Hindlimb muscle (tissue), 1 donor: ENCODE measurements at places on chromosomes 4 and X. TPM values are rescaled to one million over a fixed set of nuclear protein-coding genes. Genes with fewer than 3 reads are reported as not detected.

DNA sequence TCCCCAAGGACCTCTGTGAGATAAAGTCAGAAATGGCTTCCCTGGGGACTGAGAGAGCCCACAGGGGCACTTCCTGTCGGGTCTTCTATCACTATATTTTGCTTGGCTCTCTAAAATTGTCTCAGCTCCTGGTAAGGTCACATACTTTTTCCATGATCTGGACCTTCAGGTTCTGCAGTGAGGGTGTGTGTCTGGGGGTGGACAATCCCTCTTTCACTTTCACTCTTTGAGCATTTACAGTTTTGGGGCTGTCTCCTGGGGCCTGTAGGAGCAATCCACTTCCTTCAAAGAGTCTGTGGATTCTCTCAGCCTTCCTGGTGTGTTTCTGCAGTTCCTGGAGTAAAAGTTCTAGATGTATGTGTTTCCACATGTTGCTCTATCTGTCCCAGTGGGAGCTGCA, 335.7 kb downstream of the FSTL5 start:
- no peak for DNase-seq

- DNase-seq: no peak
Measured at GRCh38 chr4:6456450-6456849, 16.0 kb downstream of the PPP2R2C start.

DNA sequence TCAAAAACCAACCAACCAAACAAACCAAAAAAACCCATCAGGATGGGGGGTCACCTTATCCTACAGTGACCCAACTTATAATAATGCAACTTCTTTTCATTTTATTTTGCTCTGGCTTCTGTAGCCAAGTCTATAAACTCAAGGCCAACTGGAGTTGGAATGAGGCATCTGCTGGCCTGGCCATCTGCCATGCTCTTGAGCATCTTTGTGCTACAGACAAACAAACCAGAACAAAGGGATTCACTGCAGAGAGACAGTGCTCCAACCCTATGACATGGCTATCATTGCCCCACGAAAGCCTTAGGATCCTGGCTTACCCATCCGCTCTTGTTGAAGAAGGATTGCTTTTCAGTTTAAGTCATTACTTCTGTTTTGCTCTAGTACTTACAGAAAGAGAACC, 49.2 kb upstream of the SCRG1 start:
- peak; percentile 67 for DNase-seq

FOXR2 gene
- not detected for polyA plus RNA-seq

DNA sequence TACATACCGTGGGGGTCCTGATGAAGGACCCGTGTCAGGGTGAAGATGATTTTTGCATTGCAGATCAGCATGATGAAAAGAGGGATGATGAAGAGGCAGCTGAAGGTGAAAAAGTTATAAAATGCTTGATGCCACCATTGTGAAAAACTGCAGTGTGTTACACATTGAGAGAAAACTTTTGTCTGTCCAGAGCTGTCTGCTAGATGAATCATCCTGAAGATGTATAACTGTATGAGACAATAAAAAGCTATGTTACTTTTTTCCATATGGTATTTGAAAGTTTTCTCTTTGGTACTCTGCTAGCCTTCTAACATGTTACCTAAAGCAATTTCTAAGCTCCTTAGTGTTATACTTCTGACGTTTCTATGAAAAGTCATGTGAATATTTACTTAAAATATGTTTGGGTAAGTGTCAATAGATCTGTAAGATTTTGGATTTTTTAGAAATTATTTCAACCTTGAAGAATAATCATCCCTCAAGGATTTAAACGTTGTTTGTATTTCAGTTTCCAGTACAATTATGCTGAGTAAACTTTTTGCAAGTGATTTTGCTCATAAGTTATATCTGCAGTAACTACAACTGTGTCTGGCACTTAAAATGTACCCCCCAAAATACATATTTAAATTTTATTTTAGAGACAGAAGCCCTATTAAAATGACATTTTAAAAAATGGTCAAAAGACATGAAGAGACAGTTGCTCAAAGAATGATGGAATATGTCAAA, 9.5 kb downstream of the GNRHR start:
- DNase-seq: no peak

ASMT gene
- polyA plus RNA-seq: 0.19 TPM

TRIM2 gene
- polyA plus RNA-seq: 18.7 TPM

DNA sequence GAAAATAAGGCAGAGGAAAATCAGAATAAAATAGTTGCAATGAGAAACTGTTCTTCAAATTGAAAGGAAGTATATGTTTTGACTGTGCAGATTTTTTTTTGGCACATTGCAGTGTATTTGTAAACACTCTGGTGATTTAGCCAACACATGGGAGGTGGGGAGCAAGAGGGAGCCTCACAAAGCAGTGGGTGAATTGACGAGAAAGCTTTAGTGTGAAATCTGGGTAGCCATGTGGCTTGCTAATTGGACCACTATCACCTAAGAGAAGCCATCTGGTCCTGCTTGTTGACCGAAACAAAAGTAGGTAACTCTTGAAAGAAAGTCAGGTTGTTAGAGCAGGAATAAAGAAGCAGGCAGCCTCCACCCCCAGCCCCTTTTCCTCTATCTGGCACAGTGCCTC, 10.4 kb downstream of the CLCN5 start:
- no peak for DNase-seq

GRCh38 chrX:113950081-113950678, 633.7 kb upstream of the HTR2C start:
- no peak for DNase-seq

- no peak for DNase-seq
Measured at GRCh38 chrX:27186671-27187070, 276.5 kb downstream of the PPP4R3C start.

DNA sequence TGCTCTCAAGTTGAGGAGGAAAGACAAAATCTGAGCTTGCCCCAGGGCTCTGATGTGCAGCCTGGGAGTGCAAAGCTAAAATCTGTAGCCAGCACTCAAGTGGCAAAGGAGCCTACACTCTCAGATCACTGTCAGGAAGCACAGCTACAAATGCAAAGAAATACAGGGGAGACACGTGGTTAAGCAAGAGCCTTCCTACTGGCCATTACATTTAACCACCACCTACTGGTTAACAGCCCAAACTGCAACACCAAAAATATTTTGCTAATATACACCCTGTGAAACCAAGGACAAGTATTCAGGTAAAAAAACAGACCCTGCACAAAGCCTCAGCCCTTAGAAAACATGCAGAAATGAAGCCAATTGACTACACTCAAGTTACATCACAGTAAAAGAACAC, 170.4 kb upstream of the FGF16 start:
- no peak for DNase-seq

ODAPH gene
- not detected for polyA plus RNA-seq

GRCh38 chrX:42176789-42177188, 253.4 kb upstream of the CASK start:
- DNase-seq: no peak

DNA sequence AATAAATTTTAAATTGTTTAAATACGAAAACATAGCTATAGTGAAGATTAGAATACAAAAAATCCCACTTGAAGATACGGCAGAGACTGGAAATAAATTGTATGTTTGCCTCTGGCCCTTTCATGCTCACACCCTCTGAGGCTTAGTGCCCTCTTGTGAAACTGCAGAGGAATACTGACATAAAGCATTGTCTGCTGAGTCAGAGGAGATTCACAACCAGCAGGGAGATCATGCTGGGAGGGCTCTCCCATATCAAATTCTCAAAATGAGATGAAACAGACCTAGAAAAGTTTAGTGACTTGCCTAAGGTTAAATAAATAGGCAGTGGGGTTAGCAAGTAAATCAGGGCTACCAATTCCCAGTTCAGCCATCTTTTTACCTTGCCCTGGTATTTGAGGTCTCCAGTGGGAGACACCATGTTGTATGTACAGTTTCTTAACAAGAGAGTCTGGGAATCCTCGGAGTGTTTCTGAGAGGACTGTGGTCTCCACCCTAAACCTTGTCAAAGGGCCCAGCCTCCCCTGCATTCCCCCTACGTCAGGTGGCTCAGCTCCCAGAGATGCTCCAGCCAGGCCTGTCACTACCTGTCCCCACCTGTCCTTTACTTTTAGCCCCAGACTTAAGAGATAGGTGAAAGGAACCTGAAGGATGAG, 581.4 kb upstream of the DIPK2B start:
- DNase-seq: no peak

- no peak for DNase-seq
Measured at GRCh38 chrX:104987063-104987462, 233.4 kb downstream of the TEX13A start.

LRAT gene
- polyA plus RNA-seq: 0.53 TPM

DNA sequence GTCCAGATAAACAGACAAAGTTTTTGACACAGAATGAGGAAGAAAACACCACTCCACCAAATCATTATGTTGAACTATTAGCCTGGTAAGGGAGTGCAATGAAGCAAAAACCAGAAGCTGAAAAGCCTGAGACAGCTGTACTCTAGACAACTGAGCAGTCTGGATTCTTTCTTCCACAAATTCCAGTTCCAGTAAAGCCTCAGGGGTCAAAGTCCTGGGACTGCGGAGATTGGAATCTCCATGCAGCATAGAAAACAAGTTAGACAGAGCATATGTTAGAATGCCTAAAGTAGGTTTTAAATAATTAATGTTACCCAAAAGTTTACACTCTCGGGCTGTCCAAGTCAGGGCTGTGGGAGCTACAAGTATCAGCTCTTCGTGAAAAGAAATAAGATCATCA, 263.2 kb downstream of the TECRL start:
- no peak for DNase-seq

DNA sequence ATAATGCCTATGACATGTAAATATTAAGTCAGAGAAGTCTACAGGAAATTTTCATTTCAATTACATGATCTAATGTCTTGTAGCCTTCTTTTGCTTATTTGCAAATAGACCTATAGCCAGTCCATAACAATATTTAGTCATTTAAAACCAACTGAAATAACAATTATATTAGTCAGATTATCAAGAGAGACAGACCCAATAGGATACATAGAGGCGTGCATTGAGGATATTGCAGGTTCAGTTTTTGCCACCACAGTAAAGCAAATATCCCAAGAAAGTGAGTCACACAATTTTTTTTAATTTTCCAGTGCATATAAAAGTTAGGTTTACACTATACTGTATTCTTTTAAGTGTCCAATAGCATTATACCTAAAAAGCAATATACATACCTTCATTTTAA, 349.7 kb upstream of the ATOH1 start:
- no peak for DNase-seq

- DNase-seq: no peak
Measured at GRCh38 chrX:82813671-82814078, 694.4 kb upstream of the POU3F4 start.

DNA sequence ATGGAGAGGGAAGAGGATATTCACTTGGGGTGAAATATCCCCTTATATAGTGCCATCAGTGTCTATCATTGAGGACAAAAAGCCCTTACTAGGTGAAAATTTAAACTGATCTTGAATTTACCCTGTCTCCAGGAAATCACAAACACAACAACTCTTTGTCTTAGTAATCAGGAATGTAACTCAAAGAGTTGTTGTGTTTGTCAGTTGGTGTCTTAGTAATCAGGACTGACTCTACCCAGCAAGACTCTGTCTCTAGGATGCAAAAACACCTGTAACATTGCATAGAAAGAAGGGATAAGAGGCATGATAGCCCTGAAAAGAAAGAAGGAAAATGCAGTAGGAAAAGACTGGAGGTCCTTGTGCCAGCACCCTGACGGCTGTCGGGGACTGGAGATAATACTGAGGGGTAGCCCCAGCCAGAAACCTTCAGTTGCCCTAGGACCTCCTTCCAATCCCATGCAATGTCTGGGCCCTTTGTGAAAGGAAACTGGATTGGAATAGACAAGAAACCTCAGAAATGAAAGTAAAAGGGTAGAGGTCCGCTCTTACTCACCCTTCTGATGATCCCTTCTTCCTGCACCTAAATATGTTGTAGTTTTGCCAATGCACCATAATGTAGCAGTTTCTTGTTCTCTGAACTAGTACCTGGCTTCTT, 45.3 kb downstream of the HMGB2 start:
- DNase-seq: no peak

ARMCX2 gene
- polyA plus RNA-seq: 131 TPM

DNA sequence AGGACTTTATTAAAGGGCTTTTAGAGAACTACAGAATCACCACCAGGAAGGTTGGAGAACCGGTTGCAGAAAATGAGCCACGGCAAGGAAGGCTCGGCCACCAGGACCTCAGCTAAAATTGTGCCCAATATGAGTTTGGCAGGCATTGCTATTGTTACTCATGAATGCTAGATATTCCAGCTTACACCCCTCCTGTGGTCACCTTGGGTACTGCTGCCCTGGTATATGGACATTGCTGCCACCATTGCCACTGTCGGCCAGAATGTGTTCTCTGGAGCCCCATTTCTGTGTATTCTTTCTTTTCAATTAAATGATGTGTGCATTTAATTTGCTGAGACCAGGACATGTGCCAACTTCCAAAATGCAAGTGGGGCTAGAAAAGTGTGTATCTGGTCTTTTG, 626.7 kb upstream of the BOD1L1 start:
- DNase-seq: no peak

- no peak for DNase-seq
Measured at GRCh38 chr4:108561116-108561515, 59.3 kb upstream of the RPL34 start.

DNA sequence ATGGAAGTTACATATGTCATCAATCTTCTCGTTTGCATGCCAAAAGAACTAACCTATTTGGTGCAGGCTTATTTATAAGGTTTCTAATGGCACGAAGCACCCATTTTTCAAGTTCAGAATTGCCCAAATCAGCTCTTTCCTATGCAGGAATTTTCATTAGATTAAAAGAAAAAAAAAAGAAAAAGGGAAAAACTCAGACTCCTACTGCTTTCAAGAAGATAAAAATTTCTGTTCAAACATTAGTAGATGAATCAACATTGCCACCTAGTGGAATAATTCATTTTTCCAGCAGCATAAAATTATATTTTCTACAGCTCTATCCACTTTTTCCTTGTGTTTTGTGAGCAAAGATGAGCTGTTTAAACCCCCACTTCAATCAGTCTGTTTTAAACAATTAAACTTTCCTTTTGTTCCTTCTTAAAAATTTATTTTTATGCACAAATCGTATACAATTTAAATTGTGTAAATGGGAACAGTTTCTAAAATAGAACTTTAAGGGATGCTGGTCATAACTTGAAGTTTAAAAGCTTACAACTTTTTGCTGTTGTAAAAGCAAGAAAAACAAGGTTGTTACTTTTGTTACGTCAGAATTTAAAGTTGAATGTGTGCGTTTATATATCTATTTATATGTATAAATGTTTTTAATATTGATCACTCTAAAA, 309.9 kb downstream of the ARAP2 start:
- peak; percentile 42 for DNase-seq

GABRB1 gene
- polyA plus RNA-seq: not detected

DNA sequence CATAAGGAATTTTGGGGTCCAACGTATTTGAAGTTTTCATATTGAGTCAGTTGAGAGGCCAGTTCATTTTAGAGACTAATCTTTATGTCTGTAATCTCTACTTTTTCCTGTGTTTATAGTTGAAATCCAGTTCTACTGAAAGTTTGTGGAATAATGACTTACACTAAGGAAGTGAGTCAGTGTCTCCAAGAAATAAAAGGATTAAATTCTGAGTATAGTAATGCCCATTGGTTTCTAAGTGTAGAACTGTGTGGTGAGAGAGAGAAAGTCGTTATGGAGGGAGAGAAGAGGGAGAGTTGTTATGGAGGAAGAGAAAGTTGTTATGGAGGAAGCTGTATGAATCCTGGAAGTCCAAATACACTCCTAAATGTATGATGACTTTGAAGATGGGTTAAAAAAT, 264.6 kb upstream of the HAND2 start:
- no peak for DNase-seq

- DNase-seq: no peak
Measured at GRCh38 chr4:144295286-144295995, 154.9 kb upstream of the GYPA start.

- DNase-seq: no peak
Measured at GRCh38 chr4:3041192-3042142, 32.9 kb downstream of the HTT-AS start.

GPR101 gene
- not detected for polyA plus RNA-seq
